ENCODE measurements at places on chromosomes 6 and 20.

- DNase-seq = no peak
These were observed 65.7 kb upstream of the DUSP22 start for GRCh38 chr6:226516-227073.

DNA sequence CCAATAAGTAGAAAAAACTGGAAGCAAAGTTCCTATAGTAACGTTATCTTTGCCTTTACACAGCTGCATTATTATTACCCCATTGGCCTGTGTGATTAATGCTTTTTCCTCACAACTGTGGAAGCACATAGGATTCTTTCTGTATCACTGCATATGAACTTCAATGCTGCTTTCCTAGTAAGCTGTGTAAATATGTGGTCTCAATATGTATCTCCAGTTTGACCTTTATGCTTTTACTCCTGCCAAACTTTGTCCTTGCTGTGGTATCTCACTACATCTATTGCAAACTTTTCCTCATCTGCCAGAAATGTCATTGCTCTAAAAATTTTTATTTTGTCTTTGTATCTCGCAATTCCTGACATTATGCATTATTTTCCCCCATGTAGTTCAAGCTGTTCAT lies 168.6 kb downstream of the ZFAND3 start:
- no peak for DNase-seq

GRCh38 chr6:82902290-82902689 lies 163.4 kb downstream of the UBE3D start:
- DNase-seq = no peak

GRCh38 chr20:39188266-39188765 lies 226.2 kb downstream of the DHX35 start:
- no peak for DNase-seq

DNA sequence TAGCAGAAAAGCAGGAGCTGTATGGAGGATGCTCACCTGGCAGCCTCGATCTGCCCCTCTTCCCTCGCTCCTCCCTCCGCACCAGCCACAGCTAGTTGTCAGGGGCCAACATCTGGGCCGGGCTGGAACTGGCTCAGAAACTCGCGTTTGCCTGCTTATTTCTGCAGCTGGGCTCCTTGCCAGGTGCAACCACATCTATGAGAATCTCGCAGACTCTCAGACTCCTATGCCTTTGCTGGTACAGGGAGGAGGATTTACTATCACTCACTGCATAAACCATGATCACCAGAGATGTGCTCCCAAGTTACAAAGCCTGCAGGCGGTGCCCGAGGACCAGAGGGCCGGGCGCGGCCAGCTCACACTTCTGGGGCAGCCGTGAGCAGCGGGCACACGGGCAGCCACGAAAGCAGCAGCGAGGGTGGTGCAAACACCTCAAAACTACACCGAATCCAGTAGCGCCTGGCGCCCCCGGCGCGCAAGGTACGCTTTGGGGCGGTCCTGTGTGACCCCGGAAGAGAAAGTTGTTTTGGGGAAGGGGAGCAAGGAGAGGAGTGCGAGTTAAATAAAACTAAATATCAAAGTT lies 577 bp upstream of the LRRC1 start:
- peak; percentile 51 for DNase-seq

DNA sequence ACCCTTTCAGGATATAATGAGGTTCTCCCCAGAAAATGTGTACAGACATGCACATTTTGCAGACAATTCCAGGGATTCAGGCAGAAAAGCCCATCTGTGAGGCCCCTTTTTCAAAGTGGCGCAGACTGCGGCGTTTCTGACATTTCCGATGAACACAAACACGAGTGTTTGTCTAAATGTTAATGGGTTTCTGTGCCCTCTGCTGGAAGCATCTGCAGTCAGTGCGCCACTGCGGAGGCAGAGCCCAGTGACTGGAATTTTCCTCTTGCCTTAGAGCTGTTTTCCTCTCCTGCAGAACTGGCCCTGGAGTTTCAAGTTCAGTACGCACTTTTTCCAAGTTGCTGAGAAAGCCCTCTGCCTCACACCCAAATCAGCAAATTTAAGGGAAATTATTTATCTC lies 15.3 kb downstream of the ANKRD60 start:
- DNase-seq = no peak

DNA sequence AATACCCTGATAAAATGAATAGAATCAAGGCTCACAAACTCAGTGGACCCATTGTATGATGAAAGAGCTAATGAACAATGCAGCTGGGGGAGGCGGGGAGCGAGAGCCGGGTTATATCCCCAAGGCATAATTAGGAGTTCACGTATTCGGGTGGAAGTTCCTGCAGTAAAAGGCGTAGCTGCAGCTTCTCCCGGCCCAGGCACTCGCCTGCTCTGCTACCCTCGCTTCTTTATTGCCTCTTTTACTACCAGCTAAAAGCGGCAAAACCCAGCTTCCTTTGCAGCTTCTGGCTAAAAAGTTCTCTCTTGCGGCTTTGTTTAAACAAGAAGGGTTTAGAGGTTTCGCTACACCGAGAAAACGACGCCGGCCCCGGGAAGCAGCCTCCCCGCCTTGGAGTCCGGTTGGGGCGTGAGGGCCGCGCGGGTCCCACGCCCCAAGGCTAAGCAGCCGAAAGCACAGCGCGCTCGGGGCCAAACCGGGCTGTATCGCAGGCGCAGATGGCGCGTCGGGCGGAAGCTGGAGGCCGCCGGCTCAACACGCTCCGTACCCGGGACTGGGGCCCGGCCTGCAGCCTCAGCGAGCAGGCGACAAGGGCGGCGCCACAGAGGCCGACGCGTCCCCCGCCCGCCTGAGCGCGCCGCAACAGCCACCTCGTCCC lies 1.6 kb downstream of the ZBTB2 start:
- DNase-seq = peak; percentile 83

DNA sequence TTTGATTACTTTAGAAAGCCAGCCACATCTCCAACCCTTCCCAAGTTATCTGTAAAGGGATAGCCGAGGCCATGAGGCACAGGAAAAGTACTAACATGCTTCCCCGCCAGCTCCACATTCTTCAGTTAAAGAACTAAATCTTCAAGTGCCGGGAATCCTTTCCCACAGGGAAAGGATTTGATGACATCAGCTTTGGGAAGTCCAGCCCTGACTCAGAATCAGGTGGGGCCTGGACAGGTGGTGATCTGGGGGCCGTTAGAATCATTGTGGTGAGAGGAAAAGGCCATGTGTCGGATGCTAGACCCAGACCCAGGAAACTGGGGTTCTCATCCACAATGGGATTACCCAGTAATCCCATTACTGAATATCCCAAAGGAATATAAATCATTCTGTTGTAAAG lies 580.0 kb downstream of the QKI start:
- no peak for DNase-seq

- DNase-seq = no peak
These were observed 33.8 kb downstream of the SULF2 start for GRCh38 chr20:47751449-47751848.

GRCh38 chr6:109296971-109297372 lies 85.3 kb downstream of the CD164 start:
- no peak for DNase-seq

GRCh38 chr6:106114492-106114891 lies 28.4 kb downstream of the PRDM1 start:
- DNase-seq = no peak

DNA sequence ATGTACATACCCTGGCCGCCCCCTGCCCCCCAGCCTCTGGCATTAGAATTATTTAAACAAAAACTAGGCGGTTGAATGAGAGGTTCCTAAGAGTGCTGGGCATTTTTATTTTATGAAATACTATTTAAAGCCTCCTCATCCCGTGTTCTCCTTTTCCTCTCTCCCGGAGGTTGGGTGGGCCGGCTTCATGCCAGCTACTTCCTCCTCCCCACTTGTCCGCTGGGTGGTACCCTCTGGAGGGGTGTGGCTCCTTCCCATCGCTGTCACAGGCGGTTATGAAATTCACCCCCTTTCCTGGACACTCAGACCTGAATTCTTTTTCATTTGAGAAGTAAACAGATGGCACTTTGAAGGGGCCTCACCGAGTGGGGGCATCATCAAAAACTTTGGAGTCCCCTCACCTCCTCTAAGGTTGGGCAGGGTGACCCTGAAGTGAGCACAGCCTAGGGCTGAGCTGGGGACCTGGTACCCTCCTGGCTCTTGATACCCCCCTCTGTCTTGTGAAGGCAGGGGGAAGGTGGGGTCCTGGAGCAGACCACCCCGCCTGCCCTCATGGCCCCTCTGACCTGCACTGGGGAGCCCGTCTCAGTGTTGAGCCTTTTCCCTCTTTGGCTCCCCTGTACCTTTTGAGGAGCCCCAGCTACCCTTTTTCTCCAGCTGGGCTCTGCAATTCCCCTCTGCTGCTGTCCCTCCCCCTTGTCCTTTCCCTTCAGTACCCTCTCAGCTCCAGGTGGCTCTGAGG lies 7.6 kb downstream of the CDKN1A start:
- DNase-seq = no peak

- DNase-seq = no peak
These were observed 101.9 kb downstream of the TOX2 start for GRCh38 chr20:44016525-44016924.

GRCh38 chr6:97322811-97323210 lies 39.8 kb upstream of the MMS22L start:
- no peak for DNase-seq

- no peak for DNase-seq
These were observed 416.4 kb downstream of the EPM2A start for GRCh38 chr6:145318952-145319351.

GRCh38 chr6:162973151-162973872 lies 245.5 kb downstream of the PACRG start:
- DNase-seq = no peak

- no peak for DNase-seq
These were observed 37.4 kb upstream of the TBXT start for GRCh38 chr6:166204852-166205650.

- no peak for DNase-seq
These were observed 55.5 kb downstream of the B3GAT2 start for GRCh38 chr6:70901324-70901723.

DNA sequence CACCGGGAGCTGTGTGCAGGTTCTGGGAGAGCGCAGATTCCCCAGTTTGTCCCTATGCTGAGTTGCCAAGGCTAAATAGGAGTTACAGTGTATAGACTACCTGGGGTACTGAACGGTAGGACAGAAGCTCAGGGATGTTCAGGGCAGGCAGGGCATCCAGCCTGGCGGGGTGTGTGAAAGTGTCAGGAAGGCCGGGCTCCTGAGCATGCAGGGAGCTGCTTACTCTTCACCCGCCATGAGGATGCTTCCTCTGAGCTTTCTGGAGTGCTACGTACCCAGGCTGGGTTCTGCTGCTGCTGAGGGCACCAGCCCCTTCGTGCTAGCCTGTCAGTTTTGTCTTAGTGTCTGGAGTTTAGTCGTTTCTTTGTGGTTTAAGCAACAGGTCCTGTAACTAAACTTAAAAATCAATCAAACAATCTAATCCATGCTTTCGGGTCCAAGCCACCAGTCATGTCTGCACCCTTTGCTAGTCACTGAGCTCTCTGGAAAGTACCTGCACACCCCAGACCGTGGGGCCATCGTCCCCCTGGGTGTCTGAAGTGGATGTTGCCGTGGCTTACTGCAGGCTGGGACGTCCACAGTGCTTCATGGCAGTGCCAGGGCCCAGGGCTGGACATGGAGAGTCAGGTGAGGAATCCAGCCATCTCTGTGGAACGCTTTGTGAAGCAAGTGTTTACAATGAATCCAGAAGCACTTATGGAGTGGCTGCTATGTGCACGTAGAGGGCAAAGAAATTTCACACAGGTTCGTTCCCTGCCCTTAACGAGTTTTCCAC lies 220.3 kb upstream of the SNX9 start:
- DNase-seq = no peak

DNA sequence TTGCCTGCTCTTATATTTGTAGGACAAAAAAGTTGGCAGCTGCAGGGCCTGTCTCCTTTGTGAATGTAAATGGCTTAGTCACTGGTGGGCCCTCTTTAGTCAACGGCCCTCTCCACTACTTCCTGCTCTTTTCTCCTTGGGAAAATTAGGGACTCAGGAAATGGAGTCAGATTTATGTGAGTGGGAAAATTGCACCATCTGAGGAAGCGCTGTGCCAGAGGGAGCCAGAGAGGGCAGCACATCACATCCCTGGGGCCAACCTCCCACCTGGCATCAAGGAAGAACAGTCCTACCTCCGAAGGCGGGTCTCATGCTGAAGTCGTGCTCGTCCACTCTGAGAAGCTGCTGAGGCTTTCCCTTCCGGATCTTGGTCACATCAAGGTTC lies 15.6 kb downstream of the GABRR2 start:
- DNase-seq = peak; percentile 34

- DNase-seq = peak; percentile 64
These were observed 8.8 kb downstream of the RAET1L start for GRCh38 chr6:150016324-150017185.

- no peak for DNase-seq
These were observed at the start of gene TRIM40 for GRCh38 chr6:30135757-30136156. Gene TRIM40, plus strand, starts transcription at chr6:30136140. Its CDS starts 897 bp downstream, at chr6:30137037.

- no peak for DNase-seq
These were observed 297.0 kb downstream of the TAF4 start for GRCh38 chr20:61768571-61769285.

DNA sequence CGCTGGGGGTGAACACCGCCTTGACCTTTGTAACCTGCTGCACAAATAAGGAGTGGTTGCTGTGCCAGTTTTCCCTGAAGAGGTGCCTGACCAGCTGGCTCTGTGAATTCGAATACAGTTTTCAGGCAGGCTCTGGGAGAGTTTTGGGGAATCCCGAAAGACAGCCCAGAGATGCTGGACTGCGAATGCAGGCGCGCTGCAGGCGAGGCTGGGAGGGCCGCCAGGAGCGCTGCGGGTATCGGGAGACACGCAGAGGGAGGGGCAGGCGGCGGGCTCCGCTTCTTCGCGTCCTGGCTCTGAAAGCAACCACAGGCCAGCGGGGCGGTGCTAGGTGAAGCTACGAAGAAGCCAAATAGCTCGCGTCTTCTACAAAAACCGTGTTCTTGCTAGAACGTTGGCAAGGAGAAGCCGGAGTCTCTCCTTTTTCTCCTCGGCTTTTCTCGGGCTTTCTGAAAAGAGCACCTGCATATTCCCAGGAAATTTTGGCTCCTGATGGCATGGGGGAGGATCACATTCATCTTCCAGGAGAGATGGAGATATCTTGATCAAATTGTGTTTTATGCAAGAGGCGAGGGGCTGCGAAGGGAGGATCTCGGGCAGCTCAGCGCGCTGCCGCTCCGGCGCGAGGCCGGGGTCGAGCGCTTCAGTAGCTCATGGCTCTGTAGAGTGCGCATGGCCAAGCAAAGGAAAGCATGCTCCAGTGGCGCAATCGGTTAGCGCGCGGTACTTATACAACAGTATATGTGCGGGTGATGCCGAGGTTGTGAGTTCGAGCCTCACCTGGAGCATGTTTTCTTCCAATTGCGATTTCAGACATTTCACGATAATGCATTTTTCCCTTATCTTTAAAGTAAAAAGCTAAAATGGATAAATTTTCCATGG lies 158.1 kb upstream of the ZNF184 start:
- peak; percentile 89 for DNase-seq

- DNase-seq = no peak
These were observed 54.5 kb downstream of the TMEM242 start for GRCh38 chr6:157268835-157269234.

DNA sequence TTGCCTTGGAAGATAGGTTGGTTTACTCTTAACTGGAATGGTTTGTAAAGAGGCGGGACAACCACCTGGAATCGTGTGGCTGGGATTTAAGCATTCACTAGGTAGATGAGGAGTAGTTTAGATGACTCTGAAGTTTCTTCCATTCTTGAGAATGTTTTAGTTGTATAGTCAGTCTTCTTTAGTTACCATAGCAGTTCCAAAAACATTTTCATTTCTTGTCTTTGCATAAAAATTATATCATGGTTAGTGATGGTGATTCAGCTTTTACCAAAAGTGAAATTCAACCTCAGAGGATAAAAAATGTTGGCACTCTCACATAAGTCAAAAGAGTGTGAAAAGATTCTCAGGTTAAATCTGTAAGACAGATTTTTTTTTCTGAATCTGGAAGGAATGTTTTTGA lies 70.3 kb downstream of the SMAP1 start:
- no peak for DNase-seq

GRCh38 chr6:40681622-40682021 lies 94.5 kb upstream of the LRFN2 start:
- no peak for DNase-seq

GRCh38 chr6:148650941-148651505 lies 95.8 kb upstream of the UST start:
- no peak for DNase-seq

All from HAP-1 (cell line).